ENCODE measurements at places on chromosomes 11 and 22.

DNA sequence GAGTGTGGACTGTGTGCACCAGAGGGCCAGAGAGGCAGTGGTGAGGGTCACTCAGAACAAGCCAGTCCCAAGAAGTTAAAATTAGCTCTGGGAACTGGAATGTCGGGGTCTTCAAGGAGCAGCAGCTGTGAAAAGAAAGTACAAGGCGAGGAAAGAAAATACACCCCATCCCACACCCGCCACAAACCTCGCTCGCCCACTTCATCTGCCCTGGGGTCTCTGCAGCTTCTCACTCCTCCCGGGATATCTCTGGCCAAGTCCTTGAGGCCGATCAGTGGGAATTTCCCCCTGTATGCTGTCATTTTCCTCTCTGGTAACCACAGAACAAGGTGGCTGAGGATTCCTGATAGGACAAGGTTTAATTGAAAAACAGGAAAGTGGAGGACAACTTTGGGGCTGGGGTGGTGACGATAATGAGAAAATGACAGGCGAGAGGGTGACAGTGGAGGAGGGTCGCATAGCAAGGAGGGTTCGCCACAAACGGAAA, 36.3 kb upstream of the TIMP3 start:
- DNase-seq = no peak

GRCh38 chr22:26115266-26115665, 54.0 kb upstream of the SEZ6L start:
- DNase-seq = no peak

DNA sequence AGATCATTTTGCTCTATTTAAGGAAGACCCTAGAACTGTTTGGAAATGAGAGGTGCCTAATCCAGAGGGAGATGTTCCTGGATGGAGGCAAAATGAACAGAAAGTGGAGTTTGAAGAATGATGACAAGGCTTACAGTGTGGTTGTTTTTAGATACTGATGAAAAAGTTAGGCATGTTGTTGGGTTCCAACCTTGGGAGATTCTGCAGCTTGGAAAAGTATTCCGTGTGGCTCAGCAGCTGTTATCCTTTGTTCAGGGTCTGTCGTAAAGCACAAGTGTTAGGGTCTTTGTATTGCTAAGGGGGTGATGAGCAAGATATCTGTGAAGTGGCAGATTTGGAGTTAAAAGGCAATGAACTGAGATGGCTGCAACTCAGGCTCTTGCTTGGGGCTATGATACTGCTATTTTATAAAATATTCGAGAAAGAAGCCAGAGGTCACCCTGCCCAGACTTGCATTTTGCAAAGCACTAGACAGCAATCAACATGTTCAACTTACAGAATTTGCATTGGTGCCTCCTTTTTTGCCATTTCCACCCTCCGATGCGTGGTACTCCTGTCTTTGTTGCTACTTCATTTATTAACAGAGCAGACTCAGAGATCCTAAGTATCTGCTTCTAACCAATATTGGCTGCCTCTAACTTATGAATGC, 45.3 kb upstream of the POGLUT3 start:
- DNase-seq = no peak

DNA sequence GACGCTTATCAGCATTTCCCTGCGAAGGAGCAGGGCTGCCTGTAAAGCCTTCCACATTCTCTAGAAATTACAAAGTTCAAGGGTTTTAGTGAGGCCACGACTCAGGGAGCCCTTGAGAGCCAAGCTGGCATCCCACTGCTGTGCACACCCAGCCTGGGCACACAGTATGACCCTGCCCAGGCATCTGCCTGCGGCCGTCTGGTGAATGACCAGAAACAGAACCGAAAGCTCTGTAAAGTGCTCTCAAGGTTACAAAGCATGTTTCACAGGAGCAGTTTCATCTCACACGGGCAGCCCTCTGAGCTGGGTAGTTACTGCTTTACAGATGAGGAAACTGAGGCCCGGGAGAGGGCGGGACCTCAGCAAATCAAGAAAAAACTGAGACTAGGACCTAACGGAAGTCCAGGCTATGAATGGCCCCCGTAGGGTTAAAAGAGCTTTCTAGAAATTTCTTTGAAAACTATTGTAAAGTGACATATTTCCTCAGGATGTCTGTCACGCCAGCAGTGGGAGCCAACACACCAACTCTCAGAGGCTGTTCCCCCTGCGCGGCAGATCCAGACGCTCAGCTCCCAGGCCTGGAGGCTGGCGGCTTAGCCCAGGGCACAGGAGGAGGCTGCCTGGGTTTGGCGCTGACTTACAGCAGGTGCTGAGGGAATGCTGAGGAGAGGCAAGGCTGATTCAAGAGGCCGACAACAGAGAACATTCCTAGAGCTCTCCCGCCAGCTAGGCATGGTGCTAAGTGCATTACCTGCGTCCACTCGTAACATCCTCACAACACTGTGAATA, 7.7 kb upstream of the TCF20 start:
- DNase-seq = no peak

DNA sequence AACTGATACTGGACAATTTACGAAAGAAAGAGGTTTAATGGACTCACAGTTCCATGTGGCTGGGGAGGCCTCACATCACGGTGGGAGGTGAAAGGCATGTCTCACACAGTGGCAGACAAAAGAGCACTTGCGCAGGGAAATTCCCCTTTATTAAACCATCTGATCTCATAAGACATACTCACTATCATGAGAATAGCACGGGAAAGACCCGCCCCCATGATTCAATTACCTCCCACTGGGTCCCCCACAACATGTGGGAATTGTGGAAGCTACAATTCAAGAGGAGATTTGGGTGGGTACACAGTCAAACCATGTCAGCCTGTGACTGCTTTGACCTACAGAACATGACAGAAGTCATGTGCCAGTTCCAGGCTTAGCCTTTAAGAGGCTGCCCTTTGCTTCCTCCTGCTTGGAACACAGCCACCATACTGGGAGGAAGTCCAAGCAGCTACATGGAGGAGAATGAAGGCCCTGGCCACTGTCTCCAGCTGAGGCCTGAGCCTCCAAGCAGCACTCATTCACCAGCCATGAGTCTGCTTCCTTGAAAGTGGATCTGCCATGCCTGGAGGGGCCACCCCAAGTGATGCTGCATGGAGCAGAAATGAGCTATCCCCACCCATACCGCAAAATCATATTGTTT, 10.9 kb upstream of the GAL start:
- DNase-seq = no peak
